Vagina (tissue), 2 donors: ENCODE measurements at places on chromosomes 1 and 21.

GRCh38 chr1:70426154-70427131 is 15.4 kb downstream of the CTH start:
- DNase-seq: no peak

DNA sequence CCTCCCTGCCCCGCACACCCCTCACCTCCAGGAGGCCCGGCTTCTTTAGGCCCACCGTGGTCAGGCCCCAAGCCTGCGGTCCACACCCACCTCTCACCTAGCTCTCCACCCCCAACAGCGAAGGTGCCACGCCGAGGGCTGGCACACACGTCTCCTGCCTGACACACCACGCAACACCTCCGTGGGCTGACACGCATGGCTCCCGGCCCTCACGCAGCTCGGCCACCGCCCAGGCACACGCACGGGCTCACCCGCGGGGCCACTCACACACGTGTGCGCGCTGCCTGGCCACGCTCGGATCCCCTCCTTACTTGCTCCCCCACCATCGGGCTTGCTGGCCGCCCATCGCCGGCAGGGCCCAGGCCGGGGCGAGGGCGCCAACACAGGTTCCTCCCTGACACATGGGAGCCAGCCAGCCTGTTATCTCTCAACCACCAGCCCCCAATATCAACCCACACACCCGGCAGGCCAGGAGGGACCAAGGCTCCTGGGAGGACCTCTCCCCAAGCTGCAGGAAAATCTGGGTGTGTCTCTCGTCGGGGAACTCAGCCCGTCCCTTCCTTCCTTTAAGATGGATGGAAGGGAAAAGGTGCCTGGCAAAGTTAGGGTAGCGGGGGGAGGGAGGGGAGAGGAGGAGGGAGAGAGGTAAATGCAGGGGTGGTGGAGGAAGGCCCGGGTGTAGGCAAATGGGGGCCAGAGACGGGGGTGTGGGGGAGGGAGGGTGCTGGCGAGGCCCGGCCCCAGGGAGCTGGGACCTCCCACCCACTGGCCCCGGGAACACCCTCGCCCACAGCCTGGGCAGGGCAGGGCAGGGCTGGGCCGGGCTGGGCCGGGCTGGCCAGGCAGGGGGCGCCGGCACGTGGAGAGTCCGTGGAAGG is 546 bp downstream of the ELOVL1 start:
- DNase-seq: no peak

GRCh38 chr1:193140254-193140653 is 18.4 kb downstream of the CDC73 start:
- DNase-seq: no peak

DNA sequence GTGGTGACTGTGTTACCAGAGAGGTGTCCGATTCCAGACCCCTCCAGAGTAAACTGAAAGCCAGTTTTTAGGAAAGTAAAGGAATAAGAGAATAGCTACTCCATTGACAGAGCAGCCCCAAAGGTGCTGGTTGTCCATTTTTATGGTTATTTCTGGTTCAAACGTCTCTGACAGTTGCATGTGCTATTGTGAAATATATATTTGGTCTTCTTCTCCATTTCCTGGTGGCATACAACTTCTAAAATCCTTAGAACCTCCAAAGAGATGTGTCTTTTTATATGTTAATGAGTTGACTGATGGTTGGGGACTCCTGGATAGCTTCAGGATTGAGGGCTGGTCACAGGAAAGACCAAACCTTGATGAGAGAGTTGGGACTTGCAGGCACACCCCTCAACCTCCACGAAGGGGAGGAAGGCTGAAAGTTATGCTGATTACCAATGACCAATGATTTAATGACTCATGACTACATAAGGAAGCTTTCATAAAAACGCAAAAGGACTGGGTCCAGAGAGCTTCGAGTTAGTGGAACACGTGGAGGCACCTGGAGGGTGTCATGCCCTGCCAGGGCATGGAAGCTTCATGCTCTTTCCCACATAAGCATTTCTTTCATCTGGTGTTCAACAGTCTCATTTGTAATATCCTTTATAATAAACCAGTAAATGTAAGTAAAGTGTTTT is 100.7 kb downstream of the SLC16A1 start:
- DNase-seq: no peak

DNA sequence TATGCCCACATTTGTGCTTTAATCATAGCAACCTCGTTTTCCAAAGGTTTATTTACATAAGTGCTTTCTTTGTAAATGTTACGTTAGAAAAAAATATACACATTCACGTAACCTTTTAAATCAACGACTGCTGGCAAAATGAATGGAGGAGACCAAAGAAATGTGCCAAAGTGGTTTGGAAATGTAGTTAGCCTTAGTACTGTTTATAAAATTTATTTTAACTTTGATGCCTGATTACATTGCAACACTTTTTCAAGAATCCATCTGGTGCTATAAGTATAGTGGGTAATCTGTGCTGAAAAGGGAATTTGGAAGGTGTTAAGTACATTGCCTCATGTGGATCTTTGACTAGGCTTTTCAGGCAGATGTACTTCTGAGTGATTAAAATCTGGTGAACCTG is 108.9 kb downstream of the IFI44 start:
- DNase-seq: no peak

GRCh38 chr1:194478731-194479130 is 1292.3 kb upstream of the B3GALT2 start:
- no peak for DNase-seq

- DNase-seq: no peak
Measured at GRCh38 chr1:63817152-63817667, 43.4 kb downstream of the ROR1 start.

DNA sequence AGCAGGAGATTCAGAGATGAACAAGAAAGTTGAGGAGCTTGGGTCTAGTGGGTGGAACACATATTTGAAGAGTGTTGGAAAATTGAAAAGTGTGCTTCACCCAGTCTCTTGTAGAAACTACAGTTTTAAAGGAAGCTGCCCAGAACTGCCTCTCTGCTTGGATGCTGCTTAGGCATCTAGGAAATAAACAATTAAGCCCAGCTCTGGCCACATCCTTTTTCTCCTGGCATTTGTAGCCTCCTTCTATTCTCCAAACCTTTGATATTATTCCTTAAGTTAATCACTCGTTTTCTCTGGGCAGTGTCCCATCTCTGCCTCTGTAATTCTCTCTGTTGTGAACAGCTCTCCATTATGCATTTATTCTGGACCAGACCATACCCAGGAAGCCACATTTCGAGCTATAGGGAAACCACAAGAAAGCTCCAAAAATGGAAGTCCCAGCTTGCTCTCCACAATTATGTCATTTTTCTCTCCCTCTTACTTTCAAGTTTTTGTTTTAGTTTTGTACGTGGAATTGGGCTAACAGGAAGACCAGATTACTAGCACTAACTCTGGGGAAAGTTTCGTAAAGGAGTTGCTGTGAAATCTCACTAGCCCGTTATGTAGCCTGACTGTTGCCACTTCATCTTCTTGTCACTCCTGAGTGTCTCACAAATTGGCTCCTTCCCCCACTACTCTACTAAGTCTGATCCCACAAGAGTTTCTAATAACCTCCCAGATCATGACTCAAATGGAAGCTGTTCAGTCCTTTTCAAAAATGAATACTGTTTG is 102.2 kb downstream of the NTMT2 start:
- no peak for DNase-seq

- DNase-seq: no peak
Measured at GRCh38 chr21:14040386-14040785, 170.4 kb downstream of the LIPI start.

GRCh38 chr1:117633068-117633345 is 27.2 kb downstream of the TENT5C start:
- DNase-seq: no peak

- no peak for DNase-seq
Measured at GRCh38 chr1:59641836-59642235, 172.9 kb upstream of the HOOK1 start.

GRCh38 chr1:6803357-6803756 is 18.1 kb downstream of the CAMTA1 start:
- no peak for DNase-seq

DNA sequence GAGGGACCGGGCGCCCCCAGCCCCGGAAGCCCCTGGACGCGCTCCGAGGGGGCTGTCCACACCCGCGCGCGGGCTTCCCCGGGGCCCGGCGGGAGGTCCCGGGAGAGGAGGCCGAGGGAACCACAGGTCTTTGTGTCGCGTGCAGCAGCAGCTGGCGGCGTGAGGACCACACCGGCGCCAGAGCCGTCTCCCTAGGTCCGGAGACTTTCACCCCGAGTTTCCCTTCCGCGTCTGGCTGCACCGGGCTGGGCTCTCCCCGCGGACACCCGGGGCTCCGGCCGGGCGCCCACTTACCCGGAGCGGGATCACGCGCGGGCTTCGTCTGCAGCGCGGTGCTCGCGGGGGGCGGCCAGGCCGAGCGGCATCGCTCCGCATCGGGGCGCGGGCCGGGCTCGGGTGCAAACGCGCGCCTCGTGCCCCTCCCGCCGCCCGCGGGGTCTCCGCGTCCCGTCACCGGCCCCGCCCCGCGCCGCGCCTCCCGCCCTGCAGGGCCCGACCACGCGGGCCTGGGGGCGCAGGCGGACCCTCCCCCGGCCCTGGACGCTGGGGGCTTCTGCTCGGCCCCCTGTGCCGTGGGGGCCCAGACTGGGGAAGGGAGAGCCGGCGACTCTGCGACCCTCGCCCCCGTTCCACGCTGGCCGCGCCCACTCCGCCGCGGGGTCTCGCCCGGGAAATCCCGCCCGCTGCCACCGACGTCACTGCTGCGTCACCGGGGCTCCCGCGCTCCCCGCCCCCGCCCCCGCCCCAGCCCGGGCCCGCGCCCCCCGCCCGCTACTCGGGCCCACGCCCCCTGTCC is at the start of gene GNG4:
GNG4 (minus strand) TSS at position 417 of the 796 bp plus-strand sequence. CDS start 65,946 bp downstream, outside the sequence.
- no peak for DNase-seq
